Activated CD4-positive, alpha-beta T cell treated with anti-CD3 and anti-CD28 coated beads for 36 hours (primary cell): ENCODE measurements at places on chromosomes 16 and 17. TPM values are rescaled to one million over a fixed set of nuclear protein-coding genes. Genes with fewer than 3 reads are reported as not detected.

WFDC1 gene
- not detected for total RNA-seq

DNA sequence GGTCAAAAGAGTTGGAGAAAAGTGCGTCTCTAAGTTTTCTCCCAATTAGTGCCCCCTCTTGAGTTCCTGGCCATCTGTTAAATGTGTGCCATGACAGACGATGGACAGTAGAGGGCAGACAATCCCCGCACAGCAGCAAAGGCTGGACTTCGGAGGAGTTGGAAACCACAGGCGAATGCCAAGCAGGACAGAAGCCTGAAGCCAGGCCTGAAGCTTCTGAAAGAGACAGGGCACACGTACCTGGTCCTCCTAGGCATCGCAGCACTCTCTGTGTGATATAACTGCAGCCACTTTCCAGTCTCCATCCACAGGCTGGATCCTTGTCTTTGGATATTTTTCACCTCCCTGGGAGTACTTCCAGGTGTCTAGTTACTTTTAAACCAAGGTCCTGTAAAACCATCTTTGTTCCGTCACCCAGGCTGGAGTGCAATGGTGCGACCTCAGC lies 14.5 kb downstream of the C17orf100 start:
- peak; percentile 69 for DNase-seq

ZSCAN10 gene
- total RNA-seq, result 0.30 TPM

LRRC3C gene
- not detected for total RNA-seq

- peak; percentile 63 for DNase-seq
Measured at GRCh38 chr16:24729951-24730815, 732 bp downstream of the TNRC6A start.

RAB37 gene
- 3.5 TPM for total RNA-seq

GRCh38 chr17:43025766-43026537 lies 921 bp downstream of the RND2 start:
- no peak for DNase-seq

GRCh38 chr17:55134486-55135157 lies 130.1 kb upstream of the HLF start:
- DNase-seq, result no peak

- no peak for DNase-seq
Measured at GRCh38 chr16:80974649-80975376, 31.9 kb downstream of the CMC2 start.

GRCh38 chr16:78946556-78946955 lies 654.0 kb downstream of the MAF start:
- no peak for DNase-seq
